Hepatocyte (in vitro differentiated cells): ENCODE measurements at places on chromosomes 1 and 21. TPM values are rescaled to one million over a fixed set of nuclear protein-coding genes. Genes with fewer than 3 reads are reported as not detected.
A peak's percentile ranks its signal among the peaks of the same experiment; 100 is the strongest.

GRCh38 chr1:67780637-67781036 is 52.6 kb downstream of the GNG12 start:
- no peak for DNase-seq

- peak; percentile 23 for DNase-seq
Observed at GRCh38 chr1:175877939-175878737, 134.7 kb upstream of the TNR start.

The GPA33 gene
- 5.8 and 7.2 TPM in 2 replicates for total RNA-seq

DNA sequence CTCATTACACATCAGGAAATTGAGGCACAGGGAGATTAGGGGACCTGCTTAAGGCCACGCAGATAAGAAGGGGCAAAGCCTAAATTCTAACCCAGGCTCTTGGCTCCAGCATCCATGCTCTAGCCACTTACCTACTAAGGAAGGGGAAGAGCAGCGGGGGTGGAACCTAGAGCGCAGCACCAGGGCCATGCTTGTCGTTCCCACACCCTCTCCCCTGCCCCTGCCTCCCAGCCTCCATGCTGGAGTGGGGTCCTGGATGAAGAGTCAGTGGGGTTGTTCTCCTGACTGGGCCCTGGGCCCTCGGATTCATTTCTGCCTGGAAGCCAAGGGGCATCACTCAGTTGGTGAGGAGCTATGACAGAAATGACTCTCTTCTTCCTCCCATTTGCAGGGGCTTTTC is 133.3 kb downstream of the FOXD2 start:
- DNase-seq = no peak

GRCh38 chr1:28162151-28162550 is 14.3 kb downstream of the PTAFR start:
- DNase-seq = no peak

DNA sequence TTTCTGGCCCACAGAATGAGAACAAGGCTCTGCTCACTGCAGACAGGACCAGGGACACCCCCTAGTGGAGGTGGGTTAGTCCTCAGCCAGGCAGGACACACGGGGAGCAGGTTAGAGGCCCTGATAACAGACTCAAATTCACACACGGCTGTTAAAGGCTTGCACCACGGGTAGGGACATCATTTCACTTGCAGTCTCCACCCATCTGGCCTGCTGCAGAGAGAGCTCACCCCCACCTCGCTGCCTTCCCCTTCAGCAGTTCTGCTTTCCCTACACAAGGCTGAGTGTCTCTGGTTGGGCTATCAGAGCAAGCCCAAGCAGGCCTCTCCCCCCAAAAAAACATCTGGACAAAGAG is 20.6 kb downstream of the MEF2D start:
- no peak for DNase-seq

The CHML gene
- 20.9 and 21.1 TPM in 2 replicates for total RNA-seq

DNA sequence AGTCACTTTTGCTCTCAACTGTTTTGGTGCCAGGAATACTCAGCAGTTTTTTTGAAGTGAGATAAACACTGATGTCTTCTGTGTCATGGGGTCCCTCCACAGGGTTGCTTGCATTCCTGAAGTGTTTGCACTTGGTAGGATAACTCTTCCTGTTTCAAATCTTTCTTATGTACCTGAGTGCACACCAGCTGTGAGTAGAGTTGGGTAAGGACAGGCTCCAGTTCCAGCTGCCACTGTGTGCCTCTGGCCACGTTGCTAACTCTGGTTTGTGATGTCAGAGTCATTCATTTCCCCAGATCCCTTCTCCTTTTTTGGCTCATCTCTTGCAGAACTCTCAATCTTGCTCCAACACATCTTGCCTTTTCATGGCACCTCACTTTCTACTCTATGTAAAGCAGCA is 356.3 kb upstream of the B3GALT2 start:
- peak; percentile 25 for DNase-seq

- no peak for DNase-seq
Observed at GRCh38 chr1:82919837-82920236, 1079.1 kb downstream of the TTLL7 start.

- no peak for DNase-seq
Observed at GRCh38 chr1:199490769-199491527, 536.6 kb upstream of the NR5A2 start.

The DENND2D gene
- 7.3 and 7.6 TPM in 2 replicates for total RNA-seq

- DNase-seq = no peak
Observed at GRCh38 chr1:2372551-2373490, 18.5 kb downstream of the MORN1 start.

DNA sequence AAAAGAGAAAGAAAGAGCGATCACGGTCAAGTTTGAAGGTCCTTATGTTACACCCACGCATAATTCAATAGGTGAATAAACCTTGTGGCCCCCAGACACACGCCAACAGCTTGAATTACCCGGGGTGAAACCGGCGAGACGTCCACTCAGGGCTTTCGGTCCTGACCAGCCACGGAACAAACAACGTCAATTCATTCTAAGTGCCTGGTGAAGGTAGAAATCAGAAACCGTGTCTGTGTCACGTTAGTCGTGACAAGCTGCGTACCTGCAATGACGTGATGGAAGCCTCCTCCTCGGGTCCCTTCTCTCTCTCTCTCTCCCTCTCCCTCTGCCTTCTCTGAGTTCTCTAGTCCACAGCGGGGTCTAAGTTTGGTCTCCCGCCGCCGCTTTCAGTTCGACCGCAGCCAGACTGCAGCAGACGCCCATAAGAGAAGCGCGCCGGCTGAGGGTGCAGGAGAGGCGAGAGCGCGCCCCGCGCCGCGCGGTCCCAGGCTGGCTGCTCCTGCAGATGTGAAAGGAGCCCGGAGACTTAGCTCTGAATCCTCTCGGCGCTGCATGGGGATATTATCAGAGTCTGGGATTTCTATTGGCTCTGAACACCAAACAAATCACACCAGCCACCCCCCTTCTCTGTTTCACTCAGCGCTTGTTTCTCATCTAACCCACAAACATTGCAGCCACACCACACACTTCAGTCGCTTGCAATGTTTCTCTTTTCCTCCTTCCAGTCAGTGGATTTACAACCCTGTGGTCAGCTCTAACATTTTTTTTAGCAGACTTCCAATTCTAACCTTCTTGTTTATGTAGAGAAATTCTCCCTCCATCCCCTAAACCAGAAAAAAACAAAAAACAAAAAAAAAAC is at the start of gene GREM2:
Gene GREM2, minus strand, starts transcription at position 537 of the 862 bp plus-strand sequence. CDS start 118,680 bp downstream, outside the sequence.
- peak; percentile 74 for DNase-seq

DNA sequence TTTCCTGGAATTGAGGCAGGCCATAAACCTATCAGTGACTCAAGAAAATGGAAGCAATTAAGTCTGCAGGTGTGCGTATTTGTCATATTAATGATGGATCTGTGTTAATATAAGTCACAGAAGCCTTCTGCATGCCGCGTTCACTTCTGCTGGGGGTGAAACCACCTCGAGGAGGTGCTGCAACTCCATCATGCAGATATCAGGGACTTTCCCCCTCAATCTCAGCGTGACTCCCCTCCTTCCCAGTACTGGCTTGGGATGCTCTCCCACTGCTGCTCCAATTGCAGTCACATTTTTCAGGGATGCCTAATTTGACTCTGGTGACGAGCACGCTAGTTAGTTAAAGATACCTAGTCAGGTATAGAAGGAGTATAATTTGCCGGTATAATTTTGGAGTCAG is 87.5 kb downstream of the ASTN1 start:
- DNase-seq = no peak

DNA sequence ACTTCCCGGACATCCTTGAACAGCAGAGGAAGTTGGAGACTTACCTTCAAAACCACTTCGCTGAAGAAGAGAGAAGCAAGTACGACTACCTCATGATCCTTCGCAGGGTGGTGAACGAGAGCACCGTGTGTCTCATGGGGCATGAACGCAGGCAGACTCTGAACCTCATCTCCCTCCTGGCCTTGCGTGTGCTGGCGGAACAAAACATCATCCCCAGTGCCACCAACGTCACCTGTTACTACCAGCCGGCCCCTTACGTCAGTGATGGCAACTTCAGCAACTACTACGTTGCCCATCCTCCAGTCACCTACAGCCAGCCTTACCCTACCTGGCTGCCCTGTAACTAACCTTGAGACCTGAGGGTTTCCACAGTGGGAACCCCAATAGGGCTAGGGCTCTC is 17.9 kb downstream of the TENT5C start:
- no peak for DNase-seq

- DNase-seq = peak; percentile 57
Observed at GRCh38 chr1:20124456-20125057, 5.2 kb upstream of the PLA2G2D start.

The CENPF gene
- 16.8 and 18.3 TPM in 2 replicates for total RNA-seq

The WNT3A gene
- total RNA-seq = 0.03 and 0.20 TPM in 2 replicates

The CYP4X1 gene
- total RNA-seq = 0.97 and 1.7 TPM in 2 replicates

- no peak for DNase-seq
Observed at GRCh38 chr1:203453016-203453415, 22.6 kb upstream of the PRELP start.

DNA sequence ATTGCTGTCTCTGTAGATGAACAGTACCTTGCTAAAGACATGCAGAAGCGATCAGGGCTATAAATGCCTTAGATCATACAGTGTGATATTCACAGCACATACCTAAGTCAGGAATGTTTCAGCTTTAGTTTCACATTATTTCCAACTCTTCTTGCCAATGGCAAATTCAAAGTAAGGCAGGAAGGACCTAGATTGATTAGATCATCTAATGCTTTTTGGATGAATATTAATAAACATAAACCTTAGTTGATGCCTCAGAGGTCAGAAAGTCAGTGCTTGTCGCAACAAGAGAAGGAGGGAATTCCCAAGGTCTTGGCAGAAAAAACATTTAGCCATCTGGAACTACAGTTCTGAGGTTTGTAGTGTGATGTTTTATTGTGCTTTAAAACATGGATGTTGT is 122.3 kb downstream of the TNFSF18 start:
- DNase-seq = no peak

GRCh38 chr1:25017436-25018109 is 87.5 kb upstream of the RUNX3 start:
- no peak for DNase-seq

- no peak for DNase-seq
Observed at GRCh38 chr1:201653883-201654282, 115.0 kb downstream of the NAV1 start.

- no peak for DNase-seq
Observed at GRCh38 chr1:218785928-218786327, 387.8 kb upstream of the LYPLAL1 start.

- DNase-seq = no peak
Observed at GRCh38 chr1:175810305-175810704, 66.9 kb upstream of the TNR start.

- peak; percentile 93 for DNase-seq
Observed at GRCh38 chr1:176880955-176881595, 283.4 kb downstream of the ASTN1 start.

The STUM gene
- total RNA-seq = 0.07 and 0.16 TPM in 2 replicates

DNA sequence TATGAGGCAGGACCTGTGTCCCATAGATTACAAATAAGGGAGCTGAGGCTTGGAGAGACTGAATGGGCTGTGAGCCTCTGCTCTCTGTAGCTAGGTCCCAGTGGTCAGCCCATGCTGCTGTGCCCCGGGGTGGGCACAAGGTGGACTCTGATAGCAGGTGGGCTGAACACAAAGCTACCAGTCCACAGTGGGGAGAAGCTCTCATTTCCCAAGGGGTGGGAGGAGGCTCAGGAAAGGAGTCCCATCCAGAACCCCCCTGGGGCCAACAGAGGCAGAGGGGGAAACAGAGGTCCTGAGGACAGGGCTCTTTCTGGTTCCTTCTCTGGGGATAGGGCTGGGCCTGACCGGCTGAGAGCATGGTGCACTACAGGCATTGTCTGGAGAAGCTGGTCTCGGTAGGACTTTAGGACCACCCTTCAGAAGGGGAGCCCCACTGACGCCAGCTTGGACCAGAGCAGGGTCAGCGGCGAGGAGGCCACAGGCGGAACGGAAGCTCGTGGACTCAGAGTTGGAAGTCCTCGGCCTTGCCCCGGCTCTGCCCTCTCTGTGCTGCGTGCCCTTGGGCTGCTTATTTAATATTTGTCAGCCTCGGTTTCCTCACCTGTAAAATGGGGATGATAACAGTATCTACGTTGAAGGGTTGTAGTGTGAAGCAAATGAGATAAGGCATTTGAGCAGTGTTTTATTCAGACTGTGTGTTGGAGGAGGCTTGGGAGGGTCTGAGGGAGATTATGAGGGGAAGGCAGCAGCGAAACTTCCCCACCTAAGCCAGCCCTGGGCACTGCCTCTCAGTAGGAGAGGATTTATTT is 26.6 kb downstream of the SDE2 start:
- no peak for DNase-seq

The ARMH1 gene
- total RNA-seq = 1.2 and 3.1 TPM in 2 replicates

The ATP6V1G3 gene
- total RNA-seq = not detected in 2 replicates

- DNase-seq = no peak
Observed at GRCh38 chr1:156839426-156840109, 19.3 kb downstream of the INSRR start.

The FDPS gene
- 284 and 313 TPM in 2 replicates for total RNA-seq

GRCh38 chr21:37172646-37173045 is 94.5 kb downstream of the VPS26C start:
- DNase-seq = no peak

DNA sequence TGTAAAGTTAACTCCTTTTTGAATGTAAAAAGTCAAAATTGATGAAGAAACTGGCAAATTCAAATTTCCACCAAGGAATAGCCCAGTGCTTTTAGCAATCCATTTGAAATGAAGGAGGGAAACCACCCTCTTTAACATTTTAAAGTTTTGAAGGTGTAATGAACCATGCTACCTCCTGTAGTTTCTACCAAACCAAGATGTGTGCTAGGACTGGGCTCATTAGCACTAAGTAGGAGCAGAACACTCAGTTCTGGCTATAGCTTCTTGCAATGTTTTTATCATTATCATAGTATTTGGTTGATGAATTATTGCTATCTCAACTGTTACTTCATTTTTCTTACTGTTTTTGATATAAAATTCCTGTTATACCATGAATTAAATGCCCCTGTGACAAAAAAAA is 319.2 kb upstream of the ZRANB2 start:
- DNase-seq = no peak

The SRP9 gene
- 414 and 445 TPM in 2 replicates for total RNA-seq

The KANK4 gene
- total RNA-seq = 5.5 and 6.0 TPM in 2 replicates

- DNase-seq = no peak
Observed at GRCh38 chr1:29719253-29719652, 482.9 kb downstream of the PTPRU start.

The CCDC24 gene
- total RNA-seq = 11.0 and 13.2 TPM in 2 replicates

DNA sequence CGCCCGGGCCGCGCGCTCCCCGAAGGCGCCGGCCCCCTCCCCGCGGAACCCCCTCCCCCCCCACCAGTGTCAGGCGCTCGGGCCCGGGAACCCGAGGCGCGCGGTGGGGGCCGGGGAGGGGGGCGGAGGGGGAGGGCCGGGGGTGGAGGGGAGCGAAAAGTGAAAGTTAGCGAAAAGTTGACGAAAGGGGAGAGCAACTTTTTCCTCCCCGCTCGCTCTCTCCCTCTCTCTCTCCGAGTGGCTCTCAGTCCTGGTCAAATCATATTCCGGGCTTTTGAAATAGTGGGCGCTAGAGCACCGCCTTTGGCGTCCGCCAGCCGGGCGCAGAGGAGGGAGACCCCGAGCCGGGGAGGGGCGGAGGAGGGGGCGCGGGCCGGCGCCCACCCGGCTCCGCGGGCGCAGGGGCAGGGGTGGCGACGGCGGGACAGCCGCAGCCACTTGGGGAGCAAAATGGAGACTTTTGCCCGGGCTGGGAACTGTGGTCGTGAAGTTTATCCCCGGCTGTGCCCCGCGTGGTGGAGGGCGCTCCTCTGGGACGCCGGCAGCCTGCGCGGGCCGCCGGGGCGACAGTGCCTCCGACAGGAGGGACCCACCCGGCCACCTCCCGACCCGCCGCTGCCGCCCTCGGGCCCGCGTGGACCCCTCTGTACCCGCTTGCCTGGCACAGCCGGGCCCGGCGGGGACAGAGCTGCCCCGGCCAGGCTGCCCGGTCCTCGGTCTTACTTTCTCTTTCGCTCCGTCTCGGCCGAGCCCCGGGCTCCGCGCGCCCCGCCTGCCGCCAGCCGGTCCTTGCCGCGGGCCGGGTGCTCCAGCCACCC is 697 bp downstream of the PRDM16 start:
- DNase-seq = peak; percentile 87

The RHBG gene
- 3.3 and 6.3 TPM in 2 replicates for total RNA-seq
